ENCODE measurements at places on chromosomes 5 and 9. TPM values are rescaled to one million over a fixed set of nuclear protein-coding genes. Genes with fewer than 3 reads are reported as not detected.
A peak's percentile ranks its signal among the peaks of the same experiment; 100 is the strongest.

Gene C5orf52
- not detected for total RNA-seq

- no peak overlapping the region for H3K27ac ChIP-seq
- no peak overlapping the region for H3K4me3 ChIP-seq
- DNase-seq = no peak
- no peaks in the 10 kb centered on the region for H3K36me3 ChIP-seq
- H3K27me3 ChIP-seq = no peaks in the 10 kb centered on the region
- no peaks in the 10 kb centered on the region for H3K4me1 ChIP-seq
These were observed 2257.5 kb upstream of the C9orf72 start for GRCh38 chr9:29830821-29831220.

- DNase-seq = no peak
- no peaks in the 10 kb centered on the region for H3K27me3 ChIP-seq
- peak overlapping the region; percentile 21 for H3K4me3 ChIP-seq
- peak overlapping the region; percentile 70 for H3K27ac ChIP-seq
These were observed 78.4 kb downstream of the SLC38A9 start for GRCh38 chr5:55633574-55634208.

DNA sequence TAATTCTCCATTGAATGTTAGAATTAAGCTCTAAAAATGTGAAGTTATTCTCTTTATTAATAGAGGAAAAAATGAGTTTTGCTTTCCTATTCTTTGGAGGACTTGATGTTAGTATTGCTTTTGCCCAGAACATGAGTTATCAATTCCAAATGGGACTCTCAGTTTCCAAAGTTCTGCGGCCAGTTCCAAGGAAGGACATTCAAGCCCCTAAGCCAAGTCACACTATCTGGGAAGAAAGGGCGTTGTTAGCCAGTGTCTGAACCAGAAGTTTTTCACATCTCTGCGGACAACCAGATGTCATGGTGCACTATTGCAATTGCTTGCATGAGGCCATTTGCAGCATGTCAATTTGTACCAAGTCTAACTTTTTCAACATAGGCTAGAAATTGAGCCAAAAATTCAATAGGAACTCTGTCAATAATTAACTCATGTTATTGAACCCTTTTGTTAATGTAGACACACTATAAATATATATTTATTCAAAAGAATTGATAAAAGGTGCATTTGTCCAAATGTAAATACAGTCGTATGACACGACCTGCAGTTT, 183.3 kb upstream of the PIK3R1 start:
- H3K4me3 ChIP-seq = no peak overlapping the region
- no peak overlapping the region for H3K27ac ChIP-seq
- no peaks in the 10 kb centered on the region for H3K4me1 ChIP-seq
- H3K27me3 ChIP-seq = peaks cover 2% of the 10 kb centered on the region
- H3K36me3 ChIP-seq = no peaks in the 10 kb centered on the region

GRCh38 chr5:96758621-96759020, 49.1 kb downstream of the ERAP1 start:
- no peak overlapping the region for H3K4me3 ChIP-seq
- no peaks in the 10 kb centered on the region for H3K27me3 ChIP-seq
- no peaks in the 10 kb centered on the region for H3K4me1 ChIP-seq
- peak overlapping the region; percentile 48 for H3K27ac ChIP-seq

DNA sequence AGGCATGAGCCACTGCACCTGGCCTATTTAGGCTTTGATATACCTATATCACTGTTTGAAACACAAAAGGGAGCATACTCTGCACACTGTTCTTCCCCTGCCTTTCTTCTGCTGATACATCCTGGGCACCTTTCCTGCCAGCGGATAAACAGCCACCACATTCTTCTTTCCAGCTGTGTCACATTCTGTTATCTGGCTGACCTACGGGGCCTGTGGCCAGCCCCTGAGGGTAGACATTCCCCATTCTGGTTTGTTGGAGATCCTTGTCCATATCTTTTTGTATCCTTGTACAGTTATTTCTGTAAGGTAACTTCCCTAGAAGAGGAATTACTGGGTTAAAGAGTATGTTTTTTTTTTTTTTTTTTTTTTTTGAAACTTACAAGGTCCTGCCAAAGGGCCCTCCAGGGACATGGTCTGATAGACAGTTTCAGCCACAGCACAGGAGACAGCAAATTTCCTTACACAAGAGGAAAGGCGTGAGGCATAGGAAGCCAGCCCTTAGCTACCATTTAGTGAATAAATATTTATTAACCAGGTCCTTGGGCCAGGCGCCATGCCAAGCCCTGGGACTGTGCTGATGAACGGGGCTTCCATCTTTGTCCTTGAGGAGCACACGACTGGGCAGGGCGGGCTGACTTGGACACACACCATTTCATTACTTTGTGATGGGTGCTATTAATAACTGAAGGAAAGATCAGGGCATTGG, 57.8 kb downstream of the ERGIC1 start:
- H3K4me1 ChIP-seq = no peaks in the 10 kb centered on the region
- H3K4me3 ChIP-seq = no peak overlapping the region
- no peak for DNase-seq
- no peaks in the 10 kb centered on the region for H3K36me3 ChIP-seq
